ENCODE measurements at places on chromosomes 2 and 18.

DNA sequence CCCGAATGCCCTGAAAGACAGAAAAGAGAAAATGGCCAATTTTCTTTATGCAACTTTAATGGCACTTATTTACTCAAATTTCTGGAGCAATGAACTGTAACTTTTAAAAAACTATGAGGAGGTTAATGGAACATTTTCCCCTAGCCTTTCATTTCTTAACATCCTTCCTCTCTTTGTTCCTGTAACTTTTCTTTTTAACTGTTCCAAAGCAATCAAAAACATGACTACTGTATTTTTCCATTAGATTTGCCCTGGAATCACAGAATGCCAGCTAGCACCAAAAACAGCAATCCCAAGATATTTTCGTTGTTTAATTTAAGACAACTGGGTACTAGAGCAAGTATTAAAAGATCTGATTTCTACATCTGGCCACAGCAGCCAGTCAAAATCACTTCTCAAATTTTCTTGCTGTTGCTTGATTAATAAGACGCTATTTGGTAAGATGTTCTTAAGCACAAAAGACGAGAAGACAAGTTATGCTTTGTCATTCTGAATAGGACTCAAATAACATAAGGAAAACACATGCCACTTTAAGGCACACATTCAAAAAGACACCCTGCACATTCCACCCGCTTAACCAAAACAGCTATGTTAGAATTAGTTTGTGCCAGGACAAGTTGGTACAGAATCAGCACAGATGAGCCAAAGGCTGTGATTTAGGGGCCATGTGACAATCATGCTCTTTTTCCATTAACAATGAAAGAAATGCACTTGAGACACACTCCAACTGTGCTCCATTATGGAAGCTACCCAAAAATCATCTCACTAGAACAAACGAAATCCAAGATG lies 3.6 kb downstream of the STARD7 start:
- H3K27ac ChIP-seq, result no peak overlapping the region
- no peaks in the 10 kb centered on the region for H3K27me3 ChIP-seq
- peaks cover 31% of the 10 kb centered on the region for H3K4me1 ChIP-seq
- no peak overlapping the region for H3K4me3 ChIP-seq

DNA sequence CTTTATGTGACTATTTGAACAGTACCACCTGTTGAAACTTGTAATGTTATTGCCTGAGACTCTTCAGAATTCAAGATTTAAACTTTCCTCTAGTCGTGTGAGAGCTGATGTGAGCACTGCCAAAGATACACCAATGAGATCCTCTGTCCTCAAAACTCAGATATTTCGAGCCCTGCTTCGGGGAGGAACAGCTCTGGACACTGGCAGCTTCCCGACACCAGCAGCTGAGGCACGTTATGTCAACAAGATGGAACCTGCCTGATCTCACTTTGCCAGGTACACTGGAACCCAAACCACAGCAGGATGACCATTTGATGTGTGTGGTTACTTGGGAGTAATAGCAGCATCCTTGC lies 319.9 kb upstream of the RBMS1 start:
- H3K4me1 ChIP-seq, result no peaks in the 10 kb centered on the region
- DNase-seq, result no peak
- no peaks in the 10 kb centered on the region for H3K36me3 ChIP-seq

- H3K27me3 ChIP-seq, result no peaks in the 10 kb centered on the region
- no peak overlapping the region for H3K27ac ChIP-seq
- H3K4me1 ChIP-seq, result no peaks in the 10 kb centered on the region
- H3K36me3 ChIP-seq, result no peaks in the 10 kb centered on the region
Observed at GRCh38 chr2:56357655-56358295, 174.0 kb downstream of the CCDC85A start.

GRCh38 chr2:216554755-216555154 lies 56.1 kb downstream of the RPL37A start:
- H3K4me3 ChIP-seq, result no peak overlapping the region
- no peaks in the 10 kb centered on the region for H3K27me3 ChIP-seq
- H3K4me1 ChIP-seq, result peaks cover 8% of the 10 kb centered on the region
- DNase-seq, result no peak
- H3K27ac ChIP-seq, result no peak overlapping the region

DNA sequence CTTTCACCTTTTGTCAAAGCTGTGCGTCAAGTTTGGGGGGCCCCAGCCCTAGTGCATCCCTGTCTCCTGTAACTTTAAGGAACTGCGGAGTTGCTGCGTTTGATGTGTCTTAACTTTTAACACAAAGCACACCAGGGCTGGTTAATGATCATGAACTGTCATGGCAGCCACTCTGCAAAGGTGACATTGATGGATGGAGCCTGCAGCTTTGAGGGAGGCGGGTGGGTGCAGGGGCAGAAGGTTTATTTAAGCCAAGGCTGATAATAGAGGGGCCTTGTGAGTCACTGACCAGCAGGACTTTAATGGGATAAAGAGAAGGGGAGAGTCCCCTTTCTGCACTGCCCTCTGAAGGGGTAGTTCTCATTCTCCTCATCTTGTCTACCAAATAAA lies 190.2 kb upstream of the GATA6 start:
- H3K27me3 ChIP-seq, result no peaks in the 10 kb centered on the region
- no peak overlapping the region for H3K27ac ChIP-seq
- no peak for DNase-seq
- no peaks in the 10 kb centered on the region for H3K4me1 ChIP-seq
- H3K4me3 ChIP-seq, result no peak overlapping the region

GRCh38 chr2:146764301-146764700 lies 1080.5 kb upstream of the ACVR2A start:
- H3K4me1 ChIP-seq, result no peaks in the 10 kb centered on the region
- no peak overlapping the region for H3K4me3 ChIP-seq
- no peak for DNase-seq
- H3K27ac ChIP-seq, result no peak overlapping the region
- H3K36me3 ChIP-seq, result no peaks in the 10 kb centered on the region
- no peaks in the 10 kb centered on the region for H3K27me3 ChIP-seq

All from testis (tissue), 5 donors.